ENCODE measurements at places on chromosomes 7 and 10.

- DNase-seq, result no peak
These were observed 42.8 kb upstream of the ZNF32 start for GRCh38 chr10:43691485-43691884.

DNA sequence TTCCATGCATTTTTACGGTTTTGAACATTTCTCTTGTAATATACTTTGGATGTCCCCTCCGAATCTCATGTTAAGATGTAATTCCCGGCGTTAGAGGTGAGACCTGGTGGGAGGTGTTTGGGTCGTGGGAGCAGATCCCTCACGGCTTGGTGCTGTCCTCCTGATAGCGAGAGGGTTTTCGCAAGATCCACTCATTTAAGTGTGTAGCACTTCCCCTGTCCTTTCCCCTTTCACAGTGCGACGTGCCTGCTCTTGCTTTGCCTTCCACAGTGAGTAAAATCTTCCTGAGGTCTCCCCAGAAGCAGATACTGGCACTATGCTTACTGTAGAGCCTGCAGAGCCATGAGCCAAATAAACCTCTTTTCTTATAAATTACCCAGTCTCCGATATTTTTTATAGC is 6.6 kb downstream of the GPR141 start:
- DNase-seq, result no peak

DNA sequence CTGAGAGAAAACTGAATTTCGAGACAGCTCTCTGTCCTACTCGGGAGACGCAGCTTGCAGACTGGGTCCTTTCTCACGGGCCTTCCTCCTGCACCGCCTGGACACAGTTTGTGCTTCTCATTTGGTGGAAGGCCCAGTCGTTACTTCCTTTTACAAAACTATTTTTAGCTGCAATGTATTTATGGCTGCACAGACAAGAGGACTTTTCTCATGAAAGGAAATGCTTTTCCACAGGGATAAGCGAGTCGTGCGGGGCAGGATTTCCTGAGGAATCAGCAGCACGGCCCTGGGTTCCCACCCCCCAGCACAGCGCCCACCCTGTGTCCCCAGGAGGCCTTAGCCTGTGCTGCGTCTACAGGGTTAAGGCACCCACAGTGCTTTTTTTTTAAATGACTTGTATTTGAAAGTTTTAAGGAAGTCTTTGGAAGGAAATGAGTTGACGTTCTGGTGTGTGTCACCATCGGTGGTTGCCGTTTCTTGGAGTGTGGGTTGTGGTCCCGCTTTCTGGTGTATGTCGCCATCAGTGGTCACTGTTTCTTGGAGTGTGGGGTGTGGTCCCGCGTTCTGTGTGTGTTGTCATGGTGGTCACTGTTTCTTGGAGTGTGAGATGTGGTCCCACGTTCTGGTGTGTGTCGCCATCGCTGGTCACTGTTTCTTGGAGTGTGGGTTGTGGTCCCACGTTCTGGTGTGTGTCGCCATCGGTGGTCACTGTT is 50.9 kb downstream of the INPP5A start:
- no peak for DNase-seq

DNA sequence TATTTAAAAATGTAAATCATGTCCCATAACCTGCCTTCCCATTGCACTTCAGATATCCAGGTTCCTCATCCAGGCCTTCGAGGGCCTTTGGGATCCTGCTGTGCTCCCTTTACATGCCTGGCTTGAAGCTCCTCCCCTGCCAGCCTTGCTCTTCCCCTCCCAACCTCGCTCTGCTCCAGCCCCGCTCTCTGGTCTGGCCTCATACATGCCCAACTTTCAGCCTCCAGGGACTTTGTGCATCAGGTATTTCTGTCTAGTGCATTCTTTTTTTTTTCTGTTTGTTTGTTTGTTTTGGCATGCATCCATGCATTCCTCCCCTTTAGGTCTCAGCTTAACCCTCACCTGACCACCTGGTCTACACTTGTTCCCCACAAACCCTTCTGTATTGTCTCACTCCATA is 160.3 kb downstream of the SNX10 start:
- no peak for DNase-seq

- DNase-seq, result no peak
These were observed 71.4 kb downstream of the TMEM270 start for GRCh38 chr7:73932364-73932763.

- no peak for DNase-seq
These were observed 234.4 kb downstream of the TEX36 start for GRCh38 chr10:125448596-125448995.

- no peak for DNase-seq
These were observed 1.1 kb downstream of the IL2RA start for GRCh38 chr10:6061056-6061455.

DNA sequence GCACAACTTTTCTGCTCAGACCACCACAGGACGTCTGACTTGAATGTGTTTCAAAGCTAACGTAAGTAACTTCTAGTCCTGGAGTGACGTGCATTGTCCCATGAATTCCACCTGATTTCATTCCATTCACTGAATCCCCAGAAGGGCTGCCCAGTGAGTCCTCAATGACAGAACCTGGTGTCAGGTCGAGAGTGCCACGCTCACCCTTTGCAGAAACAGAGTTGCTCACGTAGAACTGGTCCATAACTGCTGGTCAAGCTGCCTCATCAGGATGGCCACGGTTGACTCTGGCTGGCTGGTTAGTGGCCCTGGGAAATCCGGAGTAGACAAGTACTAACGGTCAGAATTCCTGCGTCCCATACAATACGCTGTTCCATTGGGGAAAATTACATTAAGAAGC is 50.6 kb upstream of the UBE3C start:
- DNase-seq, result no peak

DNA sequence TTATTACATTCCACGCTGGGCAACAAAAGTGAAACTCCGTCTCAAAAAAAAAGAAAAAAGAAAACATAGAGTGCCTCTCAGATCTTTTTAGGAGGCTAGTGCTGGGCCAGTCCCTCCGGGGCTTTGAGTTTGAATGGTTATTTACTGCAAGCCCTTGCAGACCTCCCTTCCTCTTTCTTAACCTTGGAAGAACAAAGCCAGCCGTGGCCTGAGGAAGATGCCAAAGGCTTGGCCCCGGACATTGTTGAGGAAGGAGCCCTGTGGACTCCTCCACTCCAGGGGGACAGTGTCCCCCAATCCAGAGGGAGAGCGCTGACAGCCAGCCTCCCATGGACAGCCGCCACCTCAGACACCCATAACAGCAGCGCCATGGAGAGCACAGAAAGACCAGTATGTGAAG is 5.0 kb downstream of the TSPAN33 start:
- no peak for DNase-seq

DNA sequence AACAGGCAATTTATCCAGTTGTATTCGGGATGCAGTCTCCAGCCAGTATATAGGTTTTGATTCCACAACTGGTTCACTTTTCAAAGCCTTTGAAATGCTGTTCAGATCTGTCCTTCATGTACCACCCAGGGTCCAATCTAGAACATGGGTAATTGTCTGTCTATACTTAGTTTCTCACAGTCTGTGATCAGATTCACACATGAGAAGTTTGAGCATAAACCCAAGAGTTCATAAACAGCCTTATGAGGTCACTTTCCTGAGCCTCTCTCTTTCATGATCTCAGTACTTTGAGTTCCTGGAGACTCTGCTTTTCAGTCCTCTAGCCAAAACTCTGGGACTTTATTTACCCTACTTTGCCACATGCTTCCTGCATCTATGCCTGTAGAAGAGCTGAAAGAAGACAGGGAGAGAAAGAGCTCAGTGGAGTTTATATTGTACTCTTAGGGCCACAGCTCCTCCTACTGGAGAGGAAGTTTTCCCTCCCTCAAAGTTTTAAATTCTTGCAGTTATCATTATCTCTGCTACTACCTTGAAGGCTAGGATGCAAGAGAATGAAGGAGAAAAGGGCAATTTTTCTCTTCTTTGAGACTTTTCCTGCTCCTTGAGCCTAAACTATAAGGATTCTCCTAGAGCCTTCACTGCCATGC is 172.0 kb downstream of the ZEB1 start:
- no peak for DNase-seq

GRCh38 chr10:77504873-77505257 is 132.7 kb downstream of the KCNMA1 start:
- no peak for DNase-seq

DNA sequence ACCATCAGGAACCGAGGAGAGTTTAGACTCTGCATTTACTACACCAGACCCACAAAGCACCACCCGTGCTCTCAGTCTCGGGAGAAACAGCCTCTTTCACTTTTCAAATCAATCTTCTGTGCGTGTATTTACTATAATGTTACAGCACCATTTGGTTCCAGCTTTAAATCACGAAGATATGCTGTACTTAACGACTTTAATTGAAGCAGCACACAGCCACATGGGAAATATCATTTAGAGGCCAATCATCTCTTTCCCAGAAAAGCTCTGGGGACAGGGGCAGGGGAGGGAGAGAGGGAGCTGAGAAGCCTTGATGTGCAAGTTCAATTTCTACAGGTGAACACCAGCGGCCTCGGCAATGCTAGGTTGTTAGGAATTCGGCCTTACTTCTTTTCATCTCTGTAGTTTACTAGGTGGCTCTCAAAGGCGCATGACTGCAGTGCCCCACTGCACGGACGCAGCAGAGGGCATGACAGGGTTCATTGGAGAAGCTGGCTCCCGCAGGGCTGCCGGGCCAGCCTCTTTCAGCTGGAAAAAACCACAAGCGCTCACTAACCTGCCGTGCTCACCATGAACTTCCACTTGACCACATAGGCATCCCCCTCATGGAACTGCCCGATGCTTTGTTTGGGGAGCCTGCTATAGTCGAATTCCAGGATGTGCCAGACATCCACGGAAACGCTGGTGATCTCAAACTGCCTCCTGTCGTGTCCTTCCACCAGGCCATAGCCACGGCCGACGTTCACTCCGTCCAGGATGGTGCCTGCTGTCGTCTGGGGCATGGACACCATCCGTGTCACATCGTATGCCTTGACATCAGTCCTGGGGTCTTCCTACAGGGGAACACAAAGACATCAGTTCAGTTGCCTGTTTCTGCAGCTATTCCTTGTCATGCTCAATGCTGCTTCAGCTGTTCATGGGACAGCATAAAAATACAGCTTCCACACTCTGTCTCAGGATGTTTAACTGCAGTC is 154.5 kb downstream of the SVIL start:
- DNase-seq, result no peak

DNA sequence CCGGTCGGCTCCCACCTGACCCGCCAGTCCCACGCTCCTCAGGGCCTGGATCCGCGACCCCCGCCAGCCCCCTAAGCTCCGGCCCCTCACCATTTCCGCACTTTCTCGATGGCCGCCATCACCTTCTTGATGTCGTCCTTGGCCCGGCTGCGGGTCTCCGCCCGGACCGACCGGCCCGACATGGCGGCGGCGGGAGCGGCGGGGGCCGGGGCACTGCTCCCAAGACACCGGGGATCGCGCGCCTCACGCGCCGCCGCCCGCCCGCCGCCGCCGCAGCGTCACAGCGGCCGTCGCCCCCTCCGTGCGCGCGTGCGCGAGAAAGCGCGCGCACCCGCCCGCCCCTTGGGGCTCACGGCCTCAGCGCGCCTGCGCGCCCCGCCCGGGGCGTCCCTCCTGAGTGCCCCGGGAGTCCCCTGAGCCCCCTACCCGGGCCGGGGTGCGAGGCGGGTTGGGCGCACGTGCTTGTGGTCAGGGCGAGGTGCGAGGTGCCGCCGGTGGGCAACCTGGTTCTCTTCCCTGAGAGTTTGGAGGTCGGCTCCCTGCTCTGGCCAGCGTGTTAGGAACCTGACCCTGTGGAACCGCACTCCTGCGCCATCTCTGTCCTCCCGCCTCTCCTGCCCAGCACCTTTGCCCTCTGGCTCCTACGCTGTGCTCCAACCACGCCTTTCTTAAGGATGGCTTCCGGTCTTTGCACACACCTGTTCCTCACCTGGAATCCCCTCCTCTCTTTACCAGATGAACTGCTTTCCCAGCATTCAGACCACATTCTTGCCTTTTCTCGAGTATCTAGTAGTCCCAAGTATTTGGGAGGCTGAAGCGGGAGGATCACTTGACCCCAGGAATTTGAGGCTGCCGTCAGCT is at the start of gene BCL7B:
TSS of gene BCL7B (minus strand) at position 294 of the 861 bp plus-strand sequence. CDS start at position 182, 112 bp downstream.
- peak; percentile 65 for DNase-seq

- no peak for DNase-seq
These were observed 36.3 kb upstream of the IKZF1 start for GRCh38 chr7:50268223-50268622.
